ENCODE measurements at places on chromosomes 2 and 18.

DNA sequence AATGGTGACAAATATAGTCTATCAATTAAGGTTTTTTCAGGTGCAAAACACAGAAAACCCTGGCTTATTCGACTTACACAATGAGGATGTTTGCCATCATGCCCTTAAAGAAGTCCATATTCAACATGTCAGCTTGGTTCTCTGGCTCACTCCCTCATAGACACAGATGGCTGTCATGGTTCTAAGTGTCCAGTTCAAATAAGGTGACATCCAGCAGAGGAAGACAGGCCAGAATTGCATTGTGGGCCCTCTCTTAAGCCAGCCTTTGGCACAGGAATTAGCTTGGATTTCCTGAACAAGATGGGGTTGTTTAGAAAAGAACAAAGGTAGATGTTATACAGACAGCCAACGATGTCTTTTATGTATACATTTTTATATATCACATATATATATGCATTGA, 18.7 kb upstream of the SLC1A4 start:
- DNase-seq, result no peak

DNA sequence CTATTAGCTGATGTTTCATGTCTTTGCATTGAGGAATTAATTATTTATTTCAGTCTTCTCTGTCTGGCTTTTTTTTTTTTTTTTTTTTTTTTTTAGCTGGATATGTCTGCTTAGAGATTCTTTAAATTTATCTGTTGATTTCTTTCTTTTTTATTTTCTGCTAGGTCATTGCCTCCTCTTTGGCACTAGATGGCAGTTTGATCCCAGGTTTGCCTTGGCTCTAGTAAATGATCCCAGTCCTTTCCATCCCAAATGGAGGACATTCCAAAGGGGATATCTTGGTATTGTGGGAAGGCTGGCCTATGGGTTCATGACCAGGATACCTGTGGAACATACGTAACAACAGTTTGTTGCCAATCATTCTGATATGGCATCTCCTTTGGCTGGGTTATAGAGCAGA, 339.5 kb upstream of the GCFC2 start:
- DNase-seq, result no peak

- DNase-seq, result no peak
These were observed 7.6 kb downstream of the YWHAQ start for GRCh38 chr2:9623151-9623550.

DNA sequence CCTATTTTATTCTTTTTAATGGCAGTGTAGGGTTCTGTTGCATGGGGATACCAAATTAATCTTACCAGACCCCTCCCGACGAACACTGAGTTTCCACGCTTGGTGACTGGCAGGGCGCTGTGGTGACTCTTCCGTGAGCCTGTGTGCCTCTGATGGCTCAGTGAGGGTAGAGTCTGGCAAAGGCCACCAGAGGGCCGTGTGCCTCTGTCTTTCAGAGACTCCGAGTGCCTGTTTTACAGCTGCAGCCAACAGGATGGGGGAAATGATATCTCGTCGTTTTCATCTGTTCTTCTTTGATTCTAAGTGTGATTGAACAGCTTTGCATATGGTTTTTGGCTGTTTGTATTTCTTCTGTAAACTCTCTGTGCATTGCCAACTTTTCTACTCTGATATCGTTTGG, 99.8 kb downstream of the ZNF236 start:
- peak; percentile 45 for DNase-seq

DNA sequence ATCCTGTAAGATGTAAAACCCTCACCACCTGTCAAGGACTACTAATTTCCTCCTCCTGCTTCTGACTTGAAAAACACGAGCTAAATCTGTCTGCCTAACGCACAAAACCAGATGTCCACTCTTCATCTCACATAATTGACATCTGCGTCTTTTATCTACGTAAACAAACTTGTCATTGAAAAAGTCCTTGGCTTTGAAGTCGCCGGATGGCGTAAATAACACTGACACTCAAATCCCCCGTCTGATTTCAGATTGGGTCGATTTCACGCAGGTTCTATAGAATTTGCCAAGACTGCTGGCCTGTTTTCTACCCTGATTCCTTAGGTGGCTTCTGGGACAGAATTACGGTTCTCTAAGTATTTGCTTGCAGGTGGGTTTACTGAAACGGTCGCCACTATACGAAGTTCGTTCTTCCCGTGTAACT, 539 bp upstream of the MOB4 start:
- DNase-seq, result no peak

GRCh38 chr2:148658807-148659722, 14.5 kb downstream of the EPC2 start:
- peak; percentile 79 for DNase-seq

GRCh38 chr2:129710670-129711495, 268.6 kb upstream of the RAB6C start:
- no peak for DNase-seq

GRCh38 chr2:239322416-239323086, 78.3 kb downstream of the HDAC4 start:
- peak; percentile 44 for DNase-seq

- no peak for DNase-seq
These were observed 354.8 kb downstream of the MEIS1 start for GRCh38 chr2:66789741-66790140.

GRCh38 chr2:30178618-30179434, 32.0 kb downstream of the YPEL5 start:
- DNase-seq, result no peak

GRCh38 chr2:25347205-25347815, 5.6 kb upstream of the DNMT3A start:
- no peak for DNase-seq

DNA sequence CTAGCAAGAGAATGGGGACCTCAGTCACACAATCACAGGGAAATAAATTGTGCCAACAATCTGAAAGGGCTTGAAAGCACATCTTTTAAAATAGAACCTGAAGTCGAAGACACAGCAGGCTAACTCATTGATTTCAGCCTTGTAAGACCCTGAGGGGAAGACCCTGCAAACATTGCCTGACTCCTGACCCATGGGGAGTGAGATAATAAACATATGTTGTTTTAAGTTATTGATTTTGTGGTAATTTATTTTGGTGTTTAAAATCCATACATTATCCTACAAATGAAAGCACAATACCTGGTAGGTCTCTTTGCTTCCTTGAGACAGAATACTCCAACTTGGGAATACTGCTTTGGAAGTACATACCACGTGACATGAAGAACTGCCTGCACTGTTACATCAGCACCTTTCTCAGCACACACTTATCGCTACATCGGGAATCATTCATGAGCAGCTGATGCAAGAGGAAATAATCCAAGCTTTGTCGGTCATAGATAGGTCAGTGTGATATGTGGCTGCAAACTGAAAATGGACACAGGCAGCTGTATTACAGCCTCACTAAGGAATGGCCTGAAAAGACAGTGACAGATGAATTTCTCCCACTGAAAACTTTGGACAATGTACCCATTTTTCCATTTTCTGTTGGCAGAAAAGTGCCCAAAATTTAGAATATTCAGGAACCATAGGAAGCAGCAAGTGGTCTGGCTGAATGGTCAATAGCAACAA, 494.5 kb upstream of the MAP2 start:
- DNase-seq, result no peak

- DNase-seq, result peak; percentile 4
These were observed 491 bp downstream of the L3MBTL4 start for GRCh38 chr18:6414118-6414722.

- peak; percentile 42 for DNase-seq
These were observed 84.6 kb downstream of the NRP2 start for GRCh38 chr2:205766779-205767359.

GRCh38 chr2:2573658-2574293, 242.7 kb upstream of the MYT1L start:
- DNase-seq, result no peak

DNA sequence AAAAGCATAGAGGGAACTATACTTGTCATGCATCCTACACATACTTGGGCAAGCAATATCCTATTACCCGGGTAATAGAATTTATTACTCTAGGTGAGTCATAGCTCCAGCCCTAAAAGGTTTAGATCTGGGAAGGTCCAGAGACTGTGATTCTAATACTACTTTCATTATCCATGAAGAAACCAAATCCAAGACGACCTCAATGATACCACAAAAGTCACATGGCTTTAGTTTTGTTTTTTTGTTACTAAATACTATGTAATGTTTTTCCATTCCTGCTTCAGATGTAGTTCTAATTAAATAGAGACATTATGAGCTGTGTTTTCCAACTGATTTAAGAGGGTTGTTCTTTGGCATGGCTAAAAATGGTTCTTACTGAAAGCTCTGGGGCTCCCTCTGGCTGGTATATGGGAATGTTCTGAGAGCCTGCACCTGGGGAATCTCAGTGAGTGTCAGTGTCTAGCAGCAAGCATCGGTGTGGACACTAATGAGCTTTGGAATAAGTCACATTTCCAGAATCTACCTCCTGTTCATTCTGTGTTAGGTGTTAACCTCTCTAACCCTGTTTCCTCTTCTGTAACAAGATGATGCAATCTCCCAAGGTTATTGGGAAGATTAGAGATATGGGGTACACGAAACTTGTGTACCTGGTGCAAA, 20.5 kb upstream of the IL1RL2 start:
- DNase-seq, result no peak

DNA sequence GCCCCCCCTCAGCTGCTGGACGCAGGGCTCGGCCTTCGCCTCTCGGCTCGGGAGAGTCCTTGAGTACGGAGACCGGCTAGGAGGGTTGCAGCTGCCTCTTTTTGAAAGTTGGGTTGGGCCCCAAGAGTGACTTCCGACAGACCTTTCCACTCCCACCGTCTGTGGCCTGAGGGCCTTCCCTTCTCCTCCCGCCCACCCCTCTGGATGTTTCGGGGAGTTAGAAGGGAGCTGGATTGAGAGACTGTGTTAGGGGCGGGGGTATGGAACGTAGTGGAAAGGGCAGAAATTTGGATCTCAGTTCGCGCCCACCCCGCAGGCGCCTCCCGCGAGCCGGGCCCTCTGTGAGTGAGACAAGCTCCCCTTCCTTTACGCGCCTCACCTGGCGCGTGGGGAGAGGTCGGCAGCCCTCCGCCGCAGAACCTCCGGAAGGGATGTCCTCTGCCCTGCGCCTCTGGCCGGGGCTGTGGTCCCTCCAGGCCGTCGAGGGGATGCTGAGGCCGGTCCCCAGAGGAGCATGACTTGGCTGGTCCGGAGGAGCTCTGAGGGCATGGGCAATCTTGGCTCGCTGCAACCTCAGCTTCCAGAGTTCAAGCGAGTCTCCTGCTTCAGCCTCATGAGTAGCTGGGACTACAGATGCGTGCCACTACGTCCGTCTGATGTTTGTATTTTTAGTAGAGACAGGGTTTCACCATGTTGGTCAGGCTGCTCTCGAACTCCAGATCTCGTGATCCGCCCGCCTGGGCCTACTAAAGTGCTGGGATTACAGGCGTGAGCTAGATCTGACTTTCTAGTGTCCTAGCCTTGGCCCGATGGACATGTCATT, 15.9 kb downstream of the C2orf74 start:
- peak; percentile 32 for DNase-seq

- DNase-seq, result no peak
These were observed 43.2 kb downstream of the ITPRID2 start for GRCh38 chr2:181934694-181935093.

DNA sequence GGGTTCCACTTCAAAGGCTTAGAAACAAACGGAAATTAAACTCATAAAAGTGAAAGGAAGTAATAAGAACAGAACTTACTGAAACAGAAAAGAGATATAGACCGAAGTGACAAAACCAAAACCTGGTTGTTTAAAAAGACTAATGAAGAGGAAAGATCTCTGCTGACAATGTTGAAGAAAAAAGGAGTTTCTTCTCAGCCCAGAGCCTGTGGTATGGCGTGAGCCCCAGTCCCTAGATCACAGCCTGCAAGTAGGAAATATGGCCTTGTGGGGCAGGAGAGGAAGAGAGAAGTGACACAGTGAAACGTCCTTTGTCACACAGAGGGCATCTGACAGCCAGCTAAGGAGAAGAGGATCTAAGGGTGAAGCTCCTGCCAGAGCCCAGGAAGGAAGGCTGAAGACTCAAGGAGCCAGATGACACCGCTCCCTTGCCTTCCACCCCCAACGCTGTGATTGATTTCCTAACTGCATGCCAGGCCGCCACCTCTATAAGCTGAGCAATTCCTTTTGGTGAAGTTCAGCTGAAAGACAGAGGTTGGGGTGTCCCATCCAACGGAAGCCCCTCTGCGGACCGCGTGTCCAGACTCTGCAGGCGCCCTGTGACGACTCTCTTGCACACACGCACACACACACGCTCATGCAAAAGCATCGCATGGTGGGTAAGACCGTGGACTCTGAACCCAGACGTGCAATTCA, 141.1 kb downstream of the HDAC4 start:
- peak; percentile 15 for DNase-seq

GRCh38 chr2:1609485-1610095, 134.7 kb downstream of the PXDN start:
- no peak for DNase-seq

- no peak for DNase-seq
These were observed 17.4 kb upstream of the HNRNPA3 start for GRCh38 chr2:177195194-177195593.

DNA sequence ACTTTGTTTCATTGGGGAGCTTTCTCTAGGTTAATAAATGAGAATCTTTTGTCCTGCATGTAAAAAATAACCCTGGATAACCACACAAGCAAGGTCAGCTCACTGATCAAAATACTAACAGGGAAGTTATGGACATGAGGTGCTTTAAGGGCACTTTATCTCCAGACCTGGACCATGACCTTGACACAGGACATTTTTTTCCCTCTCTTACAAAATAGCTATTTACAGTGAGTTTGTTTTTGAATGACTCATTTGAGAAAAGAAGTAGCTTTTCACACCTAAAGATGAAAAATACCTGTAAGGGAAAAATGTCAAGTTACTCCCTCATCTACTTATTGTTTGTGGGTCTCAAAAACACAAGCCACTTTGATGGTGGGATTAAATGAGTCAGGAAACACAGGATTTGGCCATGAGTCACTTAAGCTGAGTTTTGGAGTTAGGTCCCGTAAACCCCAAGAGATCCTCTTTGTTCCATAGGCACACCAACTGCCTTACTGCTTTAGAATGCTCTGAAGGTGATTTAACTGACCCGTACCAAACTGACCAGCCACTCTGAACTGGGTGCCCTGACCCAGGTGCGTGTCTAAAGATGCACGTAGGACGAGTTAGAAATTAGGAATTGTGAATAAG, 479.3 kb upstream of the NXPH2 start:
- DNase-seq, result no peak

DNA sequence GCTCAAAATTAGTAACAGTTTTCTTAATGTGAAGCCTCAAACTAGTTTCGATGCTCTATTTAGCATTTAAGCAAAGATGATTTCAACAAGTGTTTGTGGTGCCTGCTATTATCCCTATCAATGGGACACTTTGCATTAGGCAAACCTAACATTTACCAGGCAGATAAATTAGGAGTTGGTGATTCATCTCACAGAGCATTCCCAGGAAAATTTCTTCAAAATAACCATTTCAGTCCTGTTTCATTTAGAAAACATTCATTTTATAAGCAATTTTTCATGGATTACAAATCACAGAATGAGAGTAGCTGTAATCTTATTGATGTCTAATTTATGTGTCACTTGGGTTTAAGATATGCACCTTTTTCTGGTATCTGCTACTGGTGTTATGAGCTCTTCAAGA, 62.7 kb downstream of the CLHC1 start:
- DNase-seq, result no peak

- no peak for DNase-seq
These were observed 29.4 kb downstream of the KANSL3 start for GRCh38 chr2:96608469-96609455.
